ENCODE measurements at places on chromosomes 5 and 9.

GRCh38 chr5:30112867-30113266 lies 1080.6 kb upstream of the CDH6 start:
- no peak for DNase-seq

DNA sequence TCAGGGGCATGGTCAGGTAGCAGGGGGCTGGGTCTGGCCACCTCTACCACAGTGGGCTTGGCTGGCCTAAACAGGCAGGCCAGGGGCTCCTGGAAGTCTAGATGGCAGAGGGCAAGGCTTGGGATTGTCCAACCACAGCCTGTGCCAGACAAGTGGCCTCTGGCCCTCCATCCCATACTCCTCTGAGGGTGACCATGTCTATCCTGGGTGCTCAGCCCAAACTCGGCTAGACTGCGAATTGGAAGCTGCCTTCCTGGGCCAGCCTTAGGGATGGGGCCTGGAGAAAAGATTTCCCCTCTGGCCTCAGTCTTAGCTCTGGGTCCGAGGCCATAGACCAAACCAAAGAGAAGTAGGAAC lies 110.5 kb downstream of the PHF2 start:
- DNase-seq = no peak

GRCh38 chr5:145887976-145888574 lies 15.3 kb upstream of the GRXCR2 start:
- DNase-seq = no peak

- DNase-seq = no peak
These were observed 90.4 kb upstream of the MVB12B start for GRCh38 chr9:126236273-126236672.
